ENCODE measurements at places on chromosomes 6 and 20.

- no peak for DNase-seq
These were observed 10.9 kb upstream of the MTRF1L start for GRCh38 chr6:153013438-153013837.

DNA sequence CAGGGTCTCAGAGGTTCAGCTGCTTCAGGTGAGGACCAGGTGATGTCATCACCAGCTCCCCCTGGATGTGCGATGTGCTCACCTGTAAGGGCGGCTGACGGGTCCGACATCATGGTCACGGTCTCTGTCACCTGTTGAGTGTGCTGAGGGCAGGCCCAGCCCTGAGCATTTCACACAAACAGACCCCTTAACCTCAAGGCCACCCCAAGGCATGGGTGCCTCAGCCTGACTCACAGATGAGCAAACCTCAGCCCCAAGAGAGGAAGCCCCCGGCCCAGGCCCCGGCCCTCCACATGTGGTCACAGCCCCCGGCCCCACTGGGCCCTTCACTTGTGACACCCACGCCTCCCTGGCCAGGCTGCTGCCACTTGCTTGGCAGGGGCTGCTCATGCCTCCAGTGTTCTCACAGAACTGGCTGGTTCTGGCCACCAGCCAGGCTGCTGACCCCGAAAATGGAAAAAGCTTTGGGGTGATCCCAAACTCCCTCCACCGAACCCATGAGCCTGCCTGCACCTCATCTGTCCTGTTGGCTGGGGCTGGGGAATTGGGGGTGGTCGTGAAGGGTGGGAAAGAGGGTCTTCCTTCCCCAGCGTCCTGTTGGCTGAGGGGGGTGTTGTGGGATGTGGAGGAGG lies 33.3 kb downstream of the PRR18 start:
- no peak for DNase-seq

DNA sequence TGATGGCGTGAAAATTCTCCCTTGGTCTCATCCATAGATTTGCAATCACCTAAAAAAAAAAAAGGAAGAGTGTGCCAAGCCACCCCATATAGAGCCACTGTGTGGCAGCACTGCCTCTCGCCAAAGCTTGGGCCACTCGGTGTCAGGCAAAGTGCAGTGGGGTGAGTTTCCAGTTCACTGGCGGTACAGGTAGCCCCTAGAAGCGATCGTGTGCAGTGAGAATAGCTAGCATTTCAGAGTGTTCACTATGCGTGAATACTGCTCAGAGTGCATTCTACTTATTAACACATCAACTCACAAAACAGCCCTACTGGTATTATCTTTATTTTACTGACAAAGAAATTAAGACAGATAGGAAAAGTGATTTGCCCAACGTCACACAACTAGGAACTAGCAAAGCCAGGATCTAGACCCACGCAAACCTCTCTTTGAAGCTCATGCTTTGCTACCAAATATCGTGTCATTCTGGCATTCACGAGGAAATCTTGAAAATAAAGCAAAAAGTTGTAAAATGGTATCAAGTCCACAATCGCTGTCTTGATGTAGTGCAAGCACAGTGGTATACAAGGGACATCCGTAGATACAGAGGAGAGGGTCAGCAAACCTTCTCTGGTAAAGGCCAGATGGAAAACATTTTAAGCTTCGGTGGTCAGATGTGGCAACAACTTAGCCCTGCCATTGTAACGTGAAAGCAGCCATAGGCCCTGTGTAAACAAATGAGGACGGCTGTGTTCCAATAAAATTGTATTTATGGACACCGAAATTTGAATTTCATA lies 10.4 kb upstream of the GCNT2 start:
- DNase-seq = peak; percentile 73

DNA sequence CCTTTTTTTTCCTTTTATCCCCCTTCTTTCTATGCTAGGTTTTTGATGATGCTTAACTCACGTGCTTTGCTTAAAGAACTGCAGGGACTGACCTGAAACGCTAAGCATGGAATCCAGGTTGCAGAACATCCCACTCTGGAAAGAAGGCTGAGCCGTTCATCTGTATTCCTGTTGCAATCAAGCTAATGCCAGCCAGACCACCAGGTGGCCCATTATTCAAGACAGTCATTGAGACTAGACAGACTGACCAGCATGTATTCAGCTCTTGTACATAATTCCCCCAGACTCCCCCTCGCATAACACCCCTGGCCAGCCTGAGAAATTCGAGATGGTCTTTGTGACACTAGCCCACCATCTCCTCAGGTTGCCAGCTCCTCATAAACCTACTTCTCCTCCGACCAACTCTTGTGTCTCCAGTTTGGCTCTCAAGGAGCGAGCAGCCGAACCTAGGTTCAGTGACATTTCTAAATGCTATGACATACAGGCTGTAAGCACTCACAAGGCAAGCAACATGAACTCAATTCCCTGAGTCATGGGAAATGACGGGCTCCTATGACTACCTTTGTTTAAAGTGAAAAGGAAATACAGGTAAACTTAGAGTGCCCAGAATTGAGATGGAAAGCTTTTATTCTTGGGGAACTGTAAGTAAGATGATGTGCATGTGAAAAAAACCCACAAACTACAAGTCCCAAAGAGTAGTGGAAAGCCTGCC lies 309.3 kb upstream of the CDYL start:
- no peak for DNase-seq

DNA sequence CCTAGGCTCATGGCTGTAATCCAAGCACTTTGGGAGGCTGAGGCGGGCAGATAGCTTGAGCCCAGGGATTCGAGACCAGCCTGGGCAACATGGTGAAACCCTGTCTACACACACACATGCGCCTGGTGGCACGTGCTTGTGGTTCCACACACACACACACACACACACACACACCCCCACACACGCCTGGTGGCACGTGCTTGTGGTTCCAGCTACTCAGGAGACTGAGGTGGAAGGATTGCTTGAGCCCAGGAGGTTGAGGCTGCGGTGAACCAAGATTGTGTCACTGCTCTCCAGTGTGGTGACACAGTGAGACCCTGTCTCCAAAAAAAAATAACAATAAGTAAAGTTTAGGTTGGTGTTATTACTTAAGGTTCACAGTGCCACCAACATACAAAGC lies 165.8 kb downstream of the ZFAND3 start:
- DNase-seq = no peak

DNA sequence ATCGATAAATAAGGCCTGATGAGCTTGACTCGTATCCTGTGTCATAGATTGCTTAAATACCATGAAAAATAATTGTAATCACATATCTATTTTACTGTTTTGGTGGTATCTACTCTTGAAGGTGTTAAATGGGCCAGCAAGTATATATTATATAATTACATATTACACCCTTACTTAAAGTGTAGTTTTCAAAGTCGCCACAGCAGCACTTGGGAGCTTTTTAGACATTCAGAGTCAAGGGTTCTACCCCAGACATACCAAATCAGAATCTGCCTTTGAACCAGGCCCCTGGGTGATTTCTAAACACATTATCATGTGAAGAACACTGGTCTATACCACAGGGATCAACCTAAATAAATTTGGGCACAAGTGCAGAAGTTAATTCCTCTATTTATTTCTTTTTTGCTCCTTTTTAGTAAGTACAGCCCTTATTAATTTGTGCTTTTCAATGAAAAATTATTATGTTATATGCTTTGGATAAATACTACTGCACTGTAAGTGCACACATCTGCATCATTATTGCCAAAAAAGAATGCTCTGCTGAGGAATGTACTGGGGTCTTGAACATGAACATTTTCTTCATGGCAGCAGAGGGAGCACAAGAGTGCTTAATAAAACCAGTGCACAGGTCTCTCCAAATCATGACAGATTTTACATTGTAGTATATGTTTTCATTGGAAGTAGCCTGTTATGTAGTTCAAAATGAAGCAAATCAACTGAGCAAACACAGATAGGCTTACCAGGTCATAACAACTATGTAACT lies 3.1 kb upstream of the ATXN1 start:
- DNase-seq = no peak

DNA sequence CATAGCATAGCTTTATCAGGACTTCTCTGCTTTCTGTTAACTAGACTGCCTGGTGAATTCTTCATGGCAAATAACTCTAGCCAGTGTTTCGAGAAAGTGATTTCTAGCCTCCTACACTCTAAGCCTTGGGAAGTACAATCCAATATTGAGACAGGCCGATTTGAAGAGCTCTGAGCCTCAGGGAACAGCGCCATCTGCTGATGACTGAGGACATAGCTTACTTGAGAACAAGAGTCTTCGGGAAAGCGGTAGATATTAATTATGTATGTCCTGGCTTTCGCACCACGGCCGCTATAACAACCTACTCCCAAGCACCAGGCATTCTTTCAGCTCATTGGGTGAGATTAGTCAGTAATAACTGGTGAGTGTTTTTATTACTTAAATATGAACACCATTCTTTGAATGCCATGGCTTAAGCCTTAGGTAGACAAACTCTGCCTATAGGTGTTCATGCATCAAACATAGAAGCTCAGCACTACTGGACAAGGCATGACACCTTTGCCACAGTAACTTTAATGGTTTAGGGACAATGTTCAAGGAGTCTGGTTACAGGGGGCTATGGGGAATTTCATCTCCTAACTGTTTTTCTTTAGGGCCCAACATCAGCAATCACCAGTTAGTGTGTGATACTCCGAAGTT lies 518.6 kb downstream of the BMP2 start:
- peak; percentile 49 for DNase-seq

- DNase-seq = no peak
These were observed 117.5 kb downstream of the GPX5 start for GRCh38 chr6:28643017-28643740.

DNA sequence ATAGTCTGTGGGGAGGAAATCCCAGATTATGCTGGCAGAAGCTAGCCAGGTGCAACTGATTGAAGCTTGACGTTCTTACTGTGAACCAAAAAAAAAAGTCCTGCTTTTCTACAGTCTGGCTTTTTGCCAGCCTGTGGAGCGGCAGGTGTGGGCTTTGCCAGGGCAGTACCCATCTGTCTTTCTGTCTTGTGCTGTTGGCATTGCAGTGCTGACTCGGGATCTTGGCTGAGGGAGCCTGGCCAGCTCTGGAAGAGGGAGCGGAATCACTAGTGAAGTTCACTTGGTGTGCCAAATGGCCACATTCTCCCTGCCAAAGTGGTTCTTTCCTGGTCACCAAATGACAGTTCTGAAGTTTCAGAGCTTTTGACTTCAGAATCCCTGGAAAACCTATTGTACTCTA lies 5.0 kb downstream of the KIF3B start:
- no peak for DNase-seq

DNA sequence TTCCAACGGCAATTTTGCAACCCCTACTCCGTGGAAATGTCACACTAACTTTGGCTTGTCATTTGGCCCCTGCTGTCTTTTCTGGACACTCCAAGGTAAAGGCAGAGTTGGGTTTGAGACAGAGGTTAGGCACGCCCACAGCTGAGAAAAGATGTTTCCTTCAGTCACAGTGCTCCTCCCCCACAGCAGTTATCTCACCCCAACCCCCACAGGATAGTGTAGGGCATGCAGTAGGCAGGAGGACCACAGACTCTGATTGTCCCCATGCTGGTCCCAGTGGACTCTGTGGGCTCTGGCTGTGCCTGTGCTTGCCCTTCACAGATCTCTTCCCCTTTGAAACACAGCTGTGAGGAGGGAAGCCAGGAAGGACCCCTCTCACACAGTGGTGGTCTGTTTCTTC lies 124.0 kb upstream of the CARMIL1 start:
- no peak for DNase-seq

- DNase-seq = no peak
These were observed 3.7 kb downstream of the ERMARD start for GRCh38 chr6:169755162-169755561.

DNA sequence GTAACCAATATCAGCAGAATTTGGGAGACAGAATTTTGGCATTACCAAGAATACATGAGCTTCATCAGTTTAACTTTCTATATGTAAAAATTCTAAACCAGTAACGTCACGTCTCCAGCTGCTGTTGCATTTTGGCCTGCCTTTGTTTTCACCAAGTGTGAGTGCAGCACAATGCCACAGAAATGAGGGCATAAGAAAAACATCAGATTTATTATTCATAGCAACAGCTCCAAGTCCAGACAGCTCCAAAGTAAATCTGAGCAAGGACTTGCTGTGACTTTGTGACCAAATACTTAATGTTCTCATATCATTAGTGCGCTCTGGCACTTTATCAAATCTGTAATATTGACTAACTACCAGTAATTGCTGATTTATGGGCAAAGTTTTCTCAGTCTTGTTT lies 11.0 kb upstream of the FBXL4 start:
- no peak for DNase-seq

DNA sequence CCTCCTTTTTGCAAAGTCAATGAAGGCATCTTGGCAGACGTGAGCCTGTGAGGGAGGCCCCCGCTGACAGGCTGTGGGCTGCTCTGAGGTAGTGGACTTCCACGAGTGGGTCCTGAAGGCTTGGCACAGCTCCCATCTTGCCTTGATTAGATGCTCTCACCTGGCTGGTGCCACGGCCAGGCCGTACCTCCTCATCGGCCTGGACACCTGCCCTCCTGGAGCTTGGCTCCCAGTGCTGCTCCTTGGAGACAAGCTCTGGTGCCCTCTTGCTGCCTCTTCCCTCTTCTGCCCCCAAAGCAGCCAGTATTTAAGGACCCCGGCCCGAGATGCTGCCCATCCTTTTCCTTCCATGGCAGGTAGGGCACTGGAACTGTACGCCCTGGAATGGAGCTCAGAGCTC lies 93.5 kb downstream of the ERMARD start:
- no peak for DNase-seq

DNA sequence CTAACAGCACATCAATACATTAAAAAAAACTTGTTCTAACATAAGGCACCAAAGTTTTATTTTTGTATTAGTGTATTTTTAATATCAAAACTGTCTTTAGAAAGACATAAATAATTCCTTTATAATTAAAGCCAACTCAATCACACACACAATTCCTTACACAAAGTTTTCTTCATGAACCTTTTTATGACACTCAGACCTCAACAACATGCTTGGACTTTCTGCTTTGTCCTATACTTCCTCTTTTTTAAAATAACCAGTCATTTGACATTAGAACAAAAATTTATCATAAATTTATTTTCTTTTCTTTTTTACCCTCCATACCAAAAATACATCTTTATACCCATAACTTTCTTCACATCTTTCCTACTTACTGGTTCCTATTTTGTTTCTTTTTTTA lies 292.0 kb upstream of the ARID1B start:
- DNase-seq = no peak

GRCh38 chr6:103872678-103873077 lies 987.0 kb downstream of the HACE1 start:
- no peak for DNase-seq

DNA sequence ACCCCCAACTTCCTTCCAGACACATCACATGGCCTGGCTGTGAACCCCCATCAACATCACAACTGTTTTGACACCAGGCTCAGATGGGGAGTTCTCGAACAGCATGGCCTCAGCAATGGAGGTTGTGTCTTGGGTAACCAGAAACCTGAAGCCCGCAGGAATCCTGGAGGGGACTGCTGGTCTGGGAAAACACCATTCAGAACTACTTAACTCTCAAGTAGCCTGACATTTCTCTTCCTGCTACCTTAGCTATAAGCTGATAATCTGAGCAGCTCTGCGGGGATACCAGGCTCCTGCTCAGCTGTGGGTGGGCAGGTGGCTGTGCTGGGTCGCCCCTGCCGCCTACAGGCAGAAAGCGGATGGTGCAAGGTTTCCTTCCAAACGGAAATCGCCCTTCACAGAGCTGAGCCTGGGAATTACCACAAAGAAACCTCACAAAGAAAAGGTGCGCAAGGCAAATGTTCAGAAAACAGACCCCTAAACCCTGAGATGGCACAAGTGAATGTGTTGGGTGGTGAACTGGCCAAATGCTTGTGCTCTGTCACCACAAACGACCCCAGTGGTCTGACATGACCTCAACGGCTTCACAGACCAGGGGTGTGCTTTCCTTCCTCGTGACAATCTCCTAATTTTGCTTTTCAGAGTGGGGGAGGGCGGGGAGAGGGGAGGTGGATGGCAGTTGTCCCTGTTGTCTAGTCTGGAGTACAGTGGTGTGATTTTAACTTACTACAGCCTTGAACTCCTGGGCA lies 29.5 kb downstream of the SNX5 start:
- peak; percentile 39 for DNase-seq

- no peak for DNase-seq
These were observed 291.1 kb downstream of the DHX35 start for GRCh38 chr20:39253051-39253755.

All from inflammatory macrophage treated with lipopolysaccharide for 1 hour (primary cell).